ENCODE measurements at places on chromosomes 4 and X. TPM values are rescaled to one million over a fixed set of nuclear protein-coding genes. Genes with fewer than 3 reads are reported as not detected.

Gene FRAS1
- total RNA-seq = 0.65 TPM

Gene TMPRSS11B
- not detected for total RNA-seq

Gene OPRPN
- 0.40 TPM for total RNA-seq

Gene FGF2
- 1.2 TPM for total RNA-seq

DNA sequence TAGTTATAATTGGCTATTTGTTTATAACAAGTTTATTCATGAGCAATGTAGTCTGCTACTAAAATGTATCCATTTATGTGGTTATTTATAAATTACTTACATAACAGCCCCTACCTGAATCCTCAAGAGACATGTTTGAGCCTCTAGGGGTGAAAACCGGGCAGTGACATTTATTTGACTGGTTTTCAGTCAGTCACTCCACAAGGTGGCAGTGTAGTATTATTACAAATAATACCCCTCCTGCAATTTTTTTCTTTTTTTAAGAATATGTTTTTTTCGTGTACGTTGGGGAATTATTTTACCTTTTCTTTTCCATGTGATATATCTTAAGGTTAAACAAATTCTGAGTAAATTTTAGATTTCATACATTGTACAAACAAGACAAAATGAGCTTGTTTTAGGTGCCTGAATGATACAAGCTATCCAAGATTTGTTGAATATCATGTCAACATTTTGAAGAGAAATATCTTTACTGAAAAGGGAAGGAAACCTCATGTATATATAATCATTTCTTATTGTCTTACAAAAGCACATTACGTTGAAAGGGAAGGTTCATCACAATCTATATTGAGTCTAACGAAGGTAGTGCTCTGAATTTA is 598.7 kb upstream of the TECRL start:
- no peak for DNase-seq

- DNase-seq = no peak
These were observed 68.2 kb downstream of the FAM193A start for GRCh38 chr4:2604614-2605013.

GRCh38 chrX:78321809-78322208 is 5.6 kb downstream of the CYSLTR1 start:
- no peak for DNase-seq

DNA sequence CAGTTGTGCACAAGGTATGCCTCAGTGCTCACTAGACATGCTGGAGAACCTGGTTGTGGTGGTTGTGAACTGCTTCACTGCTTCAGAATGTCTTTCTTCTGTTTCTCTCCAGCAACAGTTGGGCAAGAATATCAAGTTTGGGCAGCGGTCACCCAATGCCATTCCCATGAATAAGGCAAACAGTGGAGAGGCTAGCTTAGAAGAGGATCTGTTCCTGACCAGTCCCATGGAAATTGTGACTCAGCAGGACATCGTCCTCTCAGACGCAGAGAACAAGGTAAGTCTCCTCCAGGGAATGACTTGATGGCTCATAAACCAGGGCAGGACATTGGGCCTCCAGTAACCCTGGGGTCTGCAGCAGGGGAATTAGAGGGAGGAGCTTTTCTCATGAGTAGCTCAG is 79.9 kb downstream of the AASDH start:
- no peak for DNase-seq

GRCh38 chr4:95129031-95129430 is 371.3 kb downstream of the BMPR1B start:
- DNase-seq = no peak

DNA sequence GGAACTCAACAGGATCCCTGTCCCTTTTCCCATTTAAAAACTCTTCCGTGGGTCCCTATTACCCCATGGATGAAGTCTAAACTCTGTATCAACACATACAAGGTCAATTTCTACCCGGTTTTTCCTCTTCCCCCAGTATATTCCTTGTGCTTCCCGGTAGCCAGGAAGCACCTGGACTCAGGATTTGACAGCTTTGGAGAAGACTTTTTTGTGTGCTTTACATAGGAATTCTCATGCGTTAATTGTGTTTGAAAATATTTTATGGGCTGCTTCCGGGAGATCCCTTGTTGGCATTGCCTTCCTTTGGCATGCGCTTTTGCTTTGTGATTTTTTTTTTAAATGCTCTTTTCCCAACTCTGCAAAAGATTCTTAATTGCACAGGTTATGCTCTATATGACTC is 7.2 kb downstream of the SMS start:
- no peak for DNase-seq

DNA sequence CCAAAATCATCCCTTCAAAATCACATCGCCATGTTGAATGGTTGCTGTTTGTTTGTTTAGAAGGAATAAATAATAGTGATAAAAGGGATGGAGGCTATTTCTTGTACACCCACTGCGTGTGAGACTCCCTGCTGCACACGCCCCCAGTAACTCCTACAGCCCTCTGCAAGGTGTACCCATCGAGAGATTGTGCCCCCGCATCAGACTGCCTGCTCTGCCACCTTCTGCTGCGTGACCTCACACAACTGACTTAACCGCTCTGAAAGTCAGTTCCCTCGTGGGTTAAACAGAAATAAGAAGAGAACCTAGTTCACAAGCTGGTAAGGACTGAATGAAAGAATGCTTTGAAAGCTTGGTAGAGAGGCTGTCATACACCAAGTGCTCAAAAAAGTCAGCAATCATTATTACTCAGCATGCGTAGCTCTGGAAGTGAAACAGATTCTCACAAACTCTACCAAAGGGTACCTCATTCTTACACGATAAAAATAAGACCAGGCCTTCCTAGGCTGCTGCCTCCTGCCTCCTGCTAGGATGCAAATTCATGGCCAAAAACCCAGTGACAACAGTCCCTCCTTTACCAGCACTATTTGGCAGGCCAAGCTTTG is 147.1 kb downstream of the CPEB2 start:
- no peak for DNase-seq

DNA sequence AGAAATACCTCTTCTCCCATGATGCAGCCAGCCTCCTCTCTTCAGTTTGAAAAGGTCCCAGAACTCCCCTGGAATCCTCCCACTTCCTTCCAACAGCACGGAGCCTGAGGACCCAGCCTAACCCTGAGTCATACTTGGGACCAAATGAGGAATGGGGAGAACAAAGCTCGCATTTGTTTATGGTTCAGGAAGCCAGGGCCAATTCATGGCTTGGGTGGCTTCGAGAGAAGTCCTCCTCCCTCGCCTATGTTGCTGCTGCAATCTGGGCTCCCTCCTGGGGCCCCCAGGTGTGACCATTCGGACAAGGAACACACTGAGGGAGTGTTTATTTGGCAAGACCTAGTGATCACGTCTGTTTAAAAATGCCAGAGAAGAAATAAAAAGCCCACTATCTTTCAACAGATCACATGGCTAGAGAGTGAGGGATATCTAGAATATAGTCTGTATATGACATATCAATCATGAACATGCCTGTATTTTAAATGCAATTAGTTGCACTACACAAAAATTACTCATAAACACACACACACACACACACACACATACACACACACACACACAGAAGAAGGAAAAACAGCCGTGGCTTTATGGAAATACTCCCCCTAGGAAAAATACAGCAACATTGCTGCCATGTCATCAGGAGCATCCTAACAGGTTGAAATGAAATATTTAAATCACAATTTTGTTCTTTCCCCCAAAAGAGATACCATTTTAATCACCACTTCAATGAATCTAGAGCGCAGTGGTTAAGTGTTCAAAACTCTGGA is 155.7 kb upstream of the MAP3K15 start:
- no peak for DNase-seq

All from left lobe of liver (tissue), 2 donors.